ENCODE measurements at places on chromosomes 3 and 15.
A peak's percentile ranks its signal among the peaks of the same experiment; 100 is the strongest.

DNA sequence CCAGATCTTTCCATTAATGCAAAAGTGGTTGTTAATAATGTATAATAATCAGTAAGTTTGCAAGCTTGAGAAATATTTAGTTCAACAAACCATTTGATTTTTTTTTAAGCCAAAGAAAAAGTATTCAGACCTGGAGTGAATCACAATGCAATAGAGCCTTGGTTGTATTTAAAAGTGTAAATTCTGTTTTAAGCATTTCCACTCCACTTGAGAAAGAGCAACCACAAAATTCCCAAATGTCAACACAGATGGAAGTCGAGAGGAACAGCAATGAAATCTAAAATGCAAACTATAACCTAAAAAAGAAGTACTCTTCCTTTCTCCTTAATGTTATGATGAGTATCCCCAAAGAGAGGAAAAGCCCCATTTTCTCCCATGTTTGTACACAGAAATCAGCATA, 20.2 kb downstream of the GBE1 start:
- no peak for DNase-seq

DNA sequence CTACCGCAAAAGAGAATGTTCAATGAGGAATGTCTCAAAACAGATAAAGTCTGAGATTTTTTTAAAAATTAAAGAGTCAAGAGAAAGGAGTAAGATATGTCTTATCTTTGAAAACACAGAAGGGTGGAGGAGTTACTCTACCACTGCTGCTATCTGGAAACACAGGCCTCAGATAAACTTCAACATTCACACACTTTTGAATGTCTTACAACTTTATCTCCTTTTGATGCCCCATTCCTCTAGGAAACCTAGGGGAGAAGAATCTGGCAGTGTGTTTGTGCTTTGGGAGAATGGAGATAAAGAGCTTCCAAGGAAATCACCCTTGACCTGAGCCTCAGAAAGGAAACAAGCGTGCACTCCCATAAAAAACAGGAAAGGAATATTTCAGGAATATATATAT, 468.2 kb downstream of the PLOD2 start:
- DNase-seq = no peak

DNA sequence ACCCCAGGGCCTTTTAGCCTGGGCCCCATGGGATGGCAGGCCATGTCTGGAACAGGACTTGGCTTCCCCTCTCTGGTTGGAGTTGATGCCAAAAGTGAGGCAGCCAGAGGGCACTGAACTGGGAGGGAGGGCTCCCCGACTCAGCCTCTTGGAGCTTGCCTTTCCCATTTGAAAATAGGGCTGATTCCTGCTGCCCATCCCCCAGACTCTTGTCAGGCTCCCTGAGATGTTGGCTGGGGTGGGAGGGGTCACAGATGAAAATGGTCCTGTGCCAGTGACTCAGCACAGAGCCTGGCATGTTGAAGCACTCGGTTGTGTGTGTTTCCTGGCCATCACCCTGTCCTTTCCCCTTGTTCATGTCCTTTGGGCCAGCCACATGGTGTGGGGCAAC, 6.6 kb downstream of the PPCDC start:
- no peak for DNase-seq

DNA sequence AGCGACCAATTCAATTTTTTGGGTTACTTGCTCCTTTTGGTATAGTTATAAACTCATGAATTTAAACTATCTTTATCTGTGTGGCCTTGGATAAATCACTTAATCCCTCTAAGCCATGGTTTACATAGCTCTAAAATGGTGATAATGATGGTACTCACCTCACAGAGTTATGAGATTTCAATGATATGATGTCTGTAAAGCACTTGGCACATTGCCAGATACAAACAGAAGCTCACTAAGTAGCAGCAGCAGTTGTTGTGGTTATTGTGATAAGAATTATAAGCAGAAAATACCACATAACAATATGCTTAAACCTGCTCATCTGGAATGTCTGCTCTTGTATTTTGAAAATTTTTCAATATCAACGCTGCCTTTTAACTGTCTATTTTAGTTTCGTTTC, 185.1 kb upstream of the SNTN start:
- DNase-seq = no peak

DNA sequence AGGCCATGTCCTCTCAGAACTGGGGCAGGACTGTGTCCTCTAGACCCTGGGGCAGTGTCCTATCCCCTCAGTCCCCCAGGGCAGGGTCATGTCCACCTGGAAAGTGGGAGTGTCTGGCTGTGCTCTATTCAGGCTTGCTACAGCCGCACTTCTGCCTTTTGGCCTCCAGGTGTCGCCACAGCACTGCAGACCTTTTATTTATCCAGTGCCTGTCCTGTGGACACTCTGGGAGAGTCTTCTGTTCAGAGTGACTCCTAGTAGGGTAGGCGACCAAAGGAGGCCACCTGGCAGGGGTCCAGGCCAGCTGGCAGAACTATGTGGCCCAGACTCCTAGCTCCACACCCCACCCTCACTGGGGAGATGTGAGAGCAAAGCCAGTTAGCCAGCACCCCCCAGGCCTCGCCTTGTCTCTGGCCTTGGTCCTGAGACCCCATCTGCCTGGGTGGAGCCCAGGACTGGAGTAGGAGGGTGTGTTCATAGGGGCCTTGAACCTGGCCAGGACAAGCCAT, 3.9 kb downstream of the TMIE start:
- peak; percentile 75 for DNase-seq

- DNase-seq = no peak
These were observed 9.2 kb downstream of the IGF2BP2 start for GRCh38 chr3:185815391-185816282.

DNA sequence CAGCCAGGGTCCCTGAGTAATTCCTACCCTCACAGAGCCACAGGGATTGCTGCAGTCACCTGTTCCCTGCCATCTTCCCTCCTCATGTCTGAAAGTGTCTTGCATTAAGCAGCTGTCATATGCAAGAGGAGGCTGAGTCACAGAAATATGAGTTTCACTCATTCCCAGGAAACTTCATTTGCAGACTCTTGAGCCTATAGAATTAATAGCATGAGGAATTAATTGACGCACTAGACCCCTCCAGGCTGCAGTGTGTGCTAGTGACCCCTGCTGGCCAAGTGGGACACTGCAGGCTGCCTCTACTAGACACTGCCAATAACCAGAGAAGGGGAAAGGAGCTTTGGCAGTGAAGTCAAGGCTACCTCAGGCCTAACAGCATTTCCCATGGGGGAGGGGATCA, 50.6 kb upstream of the SLC6A1 start:
- DNase-seq = peak; percentile 12

GRCh38 chr3:78917536-78917935, 850.3 kb downstream of the ROBO1 start:
- no peak for DNase-seq

DNA sequence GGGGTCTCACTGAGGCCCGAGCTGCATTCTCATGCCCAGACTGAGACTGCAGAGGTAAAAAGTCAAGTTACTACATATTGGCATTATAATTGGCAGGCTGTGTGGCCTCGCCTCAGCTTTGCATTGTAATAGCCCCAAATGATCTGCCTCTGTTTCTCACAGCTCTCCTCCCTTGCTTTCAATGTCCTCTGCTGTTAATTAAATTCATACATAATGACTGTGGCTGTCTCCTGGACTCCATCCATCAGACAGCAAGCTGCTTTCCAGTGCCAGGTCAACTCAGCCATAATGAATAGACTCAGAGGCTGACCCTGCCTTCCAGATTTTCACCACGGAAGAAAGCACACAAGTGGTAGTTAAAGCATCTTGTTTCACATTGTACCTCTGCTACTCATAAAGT, 7.6 kb upstream of the RTP4 start:
- DNase-seq = no peak

GRCh38 chr3:140176526-140176925, 241.5 kb downstream of the CLSTN2 start:
- no peak for DNase-seq

DNA sequence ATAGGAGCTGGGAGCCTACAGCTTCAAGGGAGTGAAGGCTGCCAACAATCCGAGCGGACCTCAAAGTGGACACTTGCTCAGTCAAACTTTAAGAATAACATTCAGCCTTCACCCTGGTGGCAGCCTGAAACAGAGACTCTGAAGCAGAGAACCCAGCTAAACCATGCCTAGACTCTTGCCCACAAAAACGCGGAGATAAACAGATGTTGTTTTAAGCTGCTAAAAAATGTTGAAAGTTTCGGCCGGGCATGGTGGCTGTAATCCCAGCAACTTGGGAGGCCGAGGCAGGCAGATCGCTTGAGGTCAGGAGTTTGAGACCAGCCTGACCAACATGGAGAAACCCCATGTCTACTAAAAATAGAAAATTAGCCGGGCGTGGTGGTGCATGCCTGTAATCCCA, 29.8 kb upstream of the TRIM59 start:
- DNase-seq = no peak

DNA sequence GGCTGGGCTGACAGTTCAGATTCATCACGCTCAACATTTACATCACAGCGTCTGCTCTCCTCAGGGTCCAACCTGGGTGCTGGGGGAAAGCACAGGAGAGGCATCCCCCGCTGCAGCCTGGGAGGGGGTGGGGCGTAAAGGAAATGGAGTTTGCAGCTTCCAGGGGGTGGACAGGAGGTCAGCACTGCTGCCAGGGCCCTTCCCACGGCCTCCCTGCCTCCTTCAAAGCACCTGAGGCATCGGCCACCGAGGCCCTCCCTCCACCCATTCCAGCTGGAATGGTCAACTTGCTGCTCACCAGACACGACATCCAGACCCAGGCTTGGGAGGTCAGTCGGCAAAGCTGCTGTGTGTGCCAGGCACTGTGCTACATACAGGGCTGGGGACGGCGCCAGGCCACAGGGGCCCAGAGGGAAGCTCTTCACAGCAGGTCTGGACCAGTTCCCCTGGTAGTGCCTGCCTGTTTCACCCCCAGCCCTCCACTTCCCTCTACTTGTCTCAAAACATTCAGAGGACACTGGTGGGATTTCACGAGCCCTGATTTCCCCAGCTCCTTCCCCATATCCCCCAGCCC, 120.7 kb downstream of the ANP32A start:
- DNase-seq = no peak

- DNase-seq = no peak
These were observed 105.8 kb upstream of the UNC13C start for GRCh38 chr15:53872410-53872809.

- DNase-seq = no peak
These were observed 163.9 kb downstream of the PEX5L start for GRCh38 chr3:179872842-179873241.

DNA sequence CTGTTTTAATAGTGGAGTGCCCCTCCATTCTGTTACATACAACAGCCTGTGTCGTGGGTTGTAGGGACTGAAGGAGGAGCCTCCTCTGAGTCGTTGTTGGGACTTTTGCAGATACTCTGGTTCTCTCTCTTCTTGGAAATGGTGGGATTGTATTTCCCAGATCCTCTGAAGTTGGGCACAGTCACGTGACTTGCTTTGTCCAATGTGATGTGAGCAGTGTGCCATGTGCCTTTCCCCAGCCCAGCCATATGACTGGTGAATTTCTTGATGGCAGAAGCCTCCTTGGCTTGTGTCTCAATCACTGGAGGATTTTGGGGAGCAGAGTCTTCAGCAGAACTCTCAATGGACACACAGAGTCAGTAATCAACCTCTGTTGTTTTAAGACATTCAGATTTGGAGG, 36.2 kb downstream of the RASGRF1 start:
- DNase-seq = no peak

DNA sequence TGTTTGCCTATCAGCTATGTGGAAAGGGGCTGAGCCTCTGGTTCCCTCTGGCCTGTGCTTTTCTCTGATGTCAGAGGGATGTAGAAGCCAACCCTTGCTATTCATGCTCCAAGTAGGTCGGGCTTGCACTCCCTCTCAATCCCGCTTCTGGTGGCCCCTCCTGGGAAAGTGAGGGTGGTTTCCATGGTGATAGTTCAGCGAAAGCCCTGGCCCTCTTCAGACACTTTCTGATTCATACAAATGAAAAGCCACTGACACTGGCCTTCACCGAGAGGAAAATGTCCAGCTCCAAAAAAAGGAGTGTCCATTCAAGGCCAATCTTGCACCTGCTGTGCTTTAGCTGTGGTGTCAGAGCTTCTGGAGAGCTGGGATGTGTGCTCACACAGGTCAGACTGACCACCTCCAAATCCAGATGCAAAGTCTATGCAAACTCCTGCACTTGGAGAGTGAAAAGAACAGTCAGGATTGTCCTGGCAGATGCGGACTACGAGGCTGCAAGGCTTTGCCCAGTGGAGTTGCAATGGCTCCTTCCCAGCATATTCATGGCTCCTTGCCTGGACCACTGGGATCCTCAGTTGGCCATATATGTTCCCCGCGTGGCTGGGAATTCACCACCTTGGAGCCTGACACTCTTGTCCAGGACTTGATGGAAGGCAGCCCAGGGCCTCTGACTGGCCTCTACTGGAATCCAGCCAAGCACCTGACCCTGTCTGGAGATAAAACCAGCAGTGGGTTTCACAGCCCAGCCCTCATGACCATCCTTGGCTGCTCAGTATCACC, 96.6 kb downstream of the CEMIP start:
- no peak for DNase-seq

DNA sequence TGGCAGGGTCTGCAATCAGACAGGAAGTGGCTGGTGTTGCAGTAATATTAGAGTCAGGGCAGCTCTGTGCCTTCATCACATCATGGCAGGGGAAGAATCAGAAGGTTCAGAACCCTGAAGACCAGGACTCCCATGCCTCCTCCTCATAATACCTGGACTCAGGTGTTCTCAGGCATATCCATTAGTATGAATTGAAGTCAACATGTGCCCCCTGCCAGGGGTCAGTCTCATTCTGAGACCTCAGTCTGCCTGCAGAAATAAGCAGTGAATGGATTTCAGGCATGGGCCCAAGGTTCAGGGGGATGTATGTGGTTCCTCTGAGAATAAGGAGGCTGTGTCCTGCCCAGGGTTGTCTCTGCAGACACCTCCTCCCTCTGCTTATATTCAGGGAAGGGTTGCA, 74.2 kb downstream of the SPSB4 start:
- no peak for DNase-seq

DNA sequence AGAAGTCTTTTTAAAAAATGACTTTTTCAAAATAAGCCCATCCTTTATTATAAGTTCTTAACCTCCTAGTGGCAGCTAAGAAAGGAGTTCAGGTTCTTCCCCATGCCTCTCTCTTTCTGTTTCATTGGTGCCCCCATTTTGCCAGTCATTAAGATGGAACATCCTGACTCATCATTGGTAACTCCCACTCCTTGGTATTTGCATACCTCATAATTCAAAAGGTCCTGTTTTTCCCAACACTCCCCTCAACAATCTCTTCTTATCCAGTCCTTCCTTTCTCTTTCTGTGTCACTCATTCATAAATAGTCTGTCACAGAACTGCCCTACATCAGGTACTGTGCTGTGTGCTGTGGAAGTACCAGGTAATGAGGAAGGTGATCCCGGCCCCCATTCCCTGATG, 394.0 kb downstream of the FOXP1 start:
- DNase-seq = no peak

- no peak for DNase-seq
These were observed 35.8 kb upstream of the TSC22D2 start for GRCh38 chr3:150372320-150372719.

All from CD4-positive, alpha-beta T cell treated with Interleukin-17A for 1 hour (primary cell).